ENCODE measurements at places on chromosomes 2 and 18.

DNA sequence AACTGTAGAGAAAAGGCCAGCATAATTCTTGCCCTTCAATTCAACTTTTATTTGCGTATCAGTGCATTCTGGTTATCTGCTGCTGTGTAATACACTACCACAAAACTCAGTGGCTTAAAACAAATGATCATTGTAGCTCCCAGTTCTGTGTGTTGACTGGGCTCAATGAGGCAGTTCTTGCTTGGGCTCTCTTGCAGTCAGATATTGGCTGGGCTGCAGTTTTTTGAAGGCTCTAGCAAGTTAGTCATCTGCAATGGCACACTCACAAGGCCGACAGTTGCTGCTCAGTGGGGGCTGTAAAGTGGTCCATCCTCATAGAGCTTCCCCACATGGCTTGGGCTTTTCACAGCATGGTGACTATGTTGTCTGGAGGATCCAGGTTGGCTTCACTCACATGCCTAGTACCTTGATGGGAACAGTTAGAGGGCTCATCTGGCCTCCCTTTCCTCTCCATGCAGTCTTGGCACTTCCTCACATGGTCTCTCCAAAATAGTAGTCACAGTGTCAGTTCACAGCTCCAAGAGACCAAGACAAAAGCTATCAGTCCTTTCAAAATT, 110.6 kb upstream of the TNP1 start:
- DNase-seq: no peak

GRCh38 chr2:80499095-80499494, 194.5 kb upstream of the LRRTM1 start:
- DNase-seq: no peak

DNA sequence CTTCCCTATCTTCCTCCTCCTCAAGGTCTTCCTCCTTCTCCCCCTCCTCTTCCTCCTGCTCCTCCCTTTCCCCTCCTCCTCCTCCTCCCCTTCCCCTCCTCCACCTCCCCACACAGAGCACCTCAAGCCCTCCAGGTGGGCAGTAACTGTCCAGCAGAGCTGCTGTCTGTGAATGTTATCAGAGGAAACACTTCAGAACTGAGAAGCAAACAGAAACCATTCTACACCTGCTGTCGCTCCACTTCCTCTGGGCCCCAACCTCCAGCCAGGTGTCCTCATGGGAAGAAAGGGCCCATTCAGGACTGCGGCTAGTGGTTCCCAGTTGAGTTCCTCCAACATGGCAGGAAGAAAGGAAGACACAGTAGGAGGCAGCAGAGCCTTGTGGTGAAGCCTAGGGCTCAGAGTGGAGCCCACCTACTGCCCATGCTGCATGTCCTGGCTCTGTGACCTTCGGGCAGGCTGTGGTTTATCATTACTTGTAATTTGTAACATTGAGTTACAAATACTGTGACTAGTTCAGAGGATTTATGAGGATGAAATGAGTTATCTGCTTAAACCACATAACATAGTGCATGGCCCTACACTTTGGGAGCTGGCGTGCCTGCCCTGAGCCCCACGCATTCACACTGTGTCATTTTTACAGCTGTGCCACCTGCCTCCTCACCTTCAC, 165.9 kb upstream of the ID2 start:
- peak; percentile 64 for DNase-seq

DNA sequence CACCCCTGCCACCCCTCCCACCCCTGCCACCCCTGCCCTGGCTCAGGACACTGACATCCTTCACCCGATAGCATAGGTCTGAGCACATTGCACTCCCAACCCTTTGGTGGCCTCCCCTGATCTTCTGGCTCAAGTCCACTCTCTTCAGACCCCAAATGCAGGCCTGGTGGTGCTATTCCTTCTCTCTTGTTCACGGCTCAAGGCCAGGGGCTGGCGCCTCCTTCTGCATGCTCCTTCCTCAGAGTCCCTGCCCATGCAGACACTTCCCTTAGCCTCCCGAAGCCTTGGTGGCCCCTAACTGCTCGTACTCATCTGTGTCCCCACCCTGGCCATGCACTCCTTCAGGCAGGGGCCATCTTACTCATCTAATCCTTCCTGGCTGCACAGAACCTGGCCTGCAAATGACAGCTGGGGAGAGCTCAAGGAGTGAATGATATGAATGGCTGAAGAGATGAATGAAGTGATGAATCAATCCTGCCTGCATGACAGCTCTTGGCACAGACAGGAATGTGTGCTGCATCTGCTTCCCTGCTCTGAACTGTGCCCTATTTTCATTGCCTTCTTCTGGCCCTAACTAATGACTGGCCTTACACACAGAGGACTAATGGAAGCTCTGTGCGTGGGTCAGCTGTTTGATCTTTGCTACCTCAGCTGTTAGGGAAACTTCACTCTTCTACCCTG, 290.8 kb downstream of the DYSF start:
- no peak for DNase-seq

- no peak for DNase-seq
These were observed 58.2 kb downstream of the PPP1R1C start for GRCh38 chr2:182043861-182044260.

- peak; percentile 51 for DNase-seq
These were observed 822 bp downstream of the UBE2E3 start for GRCh38 chr2:180980943-180981911.

- DNase-seq: no peak
These were observed 32.4 kb downstream of the ID2 start for GRCh38 chr2:8714283-8714682.

DNA sequence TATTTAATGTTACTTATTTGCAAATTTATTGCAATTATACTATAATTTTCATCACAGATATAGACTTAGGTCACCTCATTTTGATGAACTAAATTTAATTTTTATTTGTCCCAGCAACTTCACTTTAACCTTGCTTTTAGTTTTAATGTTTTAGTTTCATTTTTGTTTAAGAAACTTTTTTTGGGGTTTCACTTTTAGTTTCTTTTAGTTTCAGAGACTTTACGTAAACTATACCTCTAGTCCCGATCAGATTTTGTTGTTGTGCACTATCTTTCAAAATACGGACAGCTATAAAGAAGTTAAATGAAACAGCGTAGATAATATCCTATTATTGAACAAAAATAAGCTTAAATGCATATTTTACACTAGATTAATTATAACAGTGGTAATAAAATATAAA, 460.5 kb downstream of the ERBB4 start:
- no peak for DNase-seq

DNA sequence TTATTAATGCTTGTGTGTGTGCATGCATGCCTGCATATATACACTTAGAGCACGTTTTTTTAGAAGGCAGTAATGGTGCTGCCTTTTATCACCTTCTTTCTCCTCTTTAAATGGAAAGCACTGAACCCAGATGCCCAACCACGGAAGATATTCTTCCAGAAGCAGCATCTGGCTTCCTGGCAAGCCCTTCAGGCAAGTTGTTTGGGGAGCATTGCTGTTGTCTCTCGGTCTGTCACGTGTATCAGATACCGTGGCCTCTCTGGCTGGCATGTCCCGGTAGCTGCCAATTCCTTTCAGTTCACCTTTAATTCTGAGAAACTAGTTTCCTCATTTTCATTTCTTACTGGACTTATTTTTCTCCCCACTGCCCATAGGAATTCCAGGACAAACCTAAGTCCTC, 587.8 kb downstream of the ARHGAP15 start:
- no peak for DNase-seq

DNA sequence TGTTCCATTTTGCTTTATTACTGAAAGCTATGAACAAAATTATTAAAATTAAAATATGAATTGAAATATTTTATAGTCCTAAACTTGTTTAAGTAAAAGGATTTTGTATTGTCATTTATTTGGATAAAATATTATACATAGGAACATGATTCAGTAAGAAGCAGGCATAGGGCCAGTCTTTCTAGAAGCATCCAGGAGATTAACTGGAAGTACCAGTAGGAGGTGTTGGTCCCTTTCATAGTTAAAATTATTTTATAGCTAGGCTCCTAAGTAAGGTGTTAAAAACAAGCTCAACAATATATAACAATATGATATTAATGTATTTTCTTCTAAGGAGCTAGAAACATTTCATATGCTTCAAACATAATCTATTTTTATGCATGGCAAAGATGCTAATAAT, 43.7 kb downstream of the FIGN start:
- no peak for DNase-seq

DNA sequence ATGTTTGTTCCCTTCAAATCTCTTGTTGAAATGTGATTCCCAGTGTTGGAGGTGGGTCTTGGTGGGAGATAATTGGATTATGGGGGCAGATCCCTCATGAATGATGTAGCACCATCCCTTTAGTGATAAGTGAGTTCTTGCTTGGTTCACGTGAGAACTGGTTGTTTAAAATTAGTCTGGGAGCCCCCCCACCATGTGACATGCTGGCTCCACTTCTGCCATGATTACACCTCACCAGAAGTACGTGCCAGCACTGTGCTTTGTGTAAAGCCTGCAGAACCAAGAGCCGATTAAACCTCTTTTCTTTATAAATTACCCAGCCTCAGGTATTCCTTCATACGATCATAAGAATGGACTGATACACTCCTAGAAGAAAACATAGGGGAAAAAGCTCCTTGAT, 10.1 kb downstream of the ABI2 start:
- no peak for DNase-seq

Measured in activated T-cell treated with anti-CD3 and anti-CD28 coated beads, Interleukin-2, amount 50 U/mL, for 24 hours (primary cell).